Activated CD8-positive, alpha-beta memory T cell treated with anti-CD3 and anti-CD28 coated beads, Interleukin-2, amount 50 U/mL, for 4 hours (primary cell): ENCODE measurements at places on chromosomes 7 and 10.

- DNase-seq = no peak
Observed at GRCh38 chr10:110980807-110981206, 61.4 kb downstream of the SHOC2 start.

DNA sequence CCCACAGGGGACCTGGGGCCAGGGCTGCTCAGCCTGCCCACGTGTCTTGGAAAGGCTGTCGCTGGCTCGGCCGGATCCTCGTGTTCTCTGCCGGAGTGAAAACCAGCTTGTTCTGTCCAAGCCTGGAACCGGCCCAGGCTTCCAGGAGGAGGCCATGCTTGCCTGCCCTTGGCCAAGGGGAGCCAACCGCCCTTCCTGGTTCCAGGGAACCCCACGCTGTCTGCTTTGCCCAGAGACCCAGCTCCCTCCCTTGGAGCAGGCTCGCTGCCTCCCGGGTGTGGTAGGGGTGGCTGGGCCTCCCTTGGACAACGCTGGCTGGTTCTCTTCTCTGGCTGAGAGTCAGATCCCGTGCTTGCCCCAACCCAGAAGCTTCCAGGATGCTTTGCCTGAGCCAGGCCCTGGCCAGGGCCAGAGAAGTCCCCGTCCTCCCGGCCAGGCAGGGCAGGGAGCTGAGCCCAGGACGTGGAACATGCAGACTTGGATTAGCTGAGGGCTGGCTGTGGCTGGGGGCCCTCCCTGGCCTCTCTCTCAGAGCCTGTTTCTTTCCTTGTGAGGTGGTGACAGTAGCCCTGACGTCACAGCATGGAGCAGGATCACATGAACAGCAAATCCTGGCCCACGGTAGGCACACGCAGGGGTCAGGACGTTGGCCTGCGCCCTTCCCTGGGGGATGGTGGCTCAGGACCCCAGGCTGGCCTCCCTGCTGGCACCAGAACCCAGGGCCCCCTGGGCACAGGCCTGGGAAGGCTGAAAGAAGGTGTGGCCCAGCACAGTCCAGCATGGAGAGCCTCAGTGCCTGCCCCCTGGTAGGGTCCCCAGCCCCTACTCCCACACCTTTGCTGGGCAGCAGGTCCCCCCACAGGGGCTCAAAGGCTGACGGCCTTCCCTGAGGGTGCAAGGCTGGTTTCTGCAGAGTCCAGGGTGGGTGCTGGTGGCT is 67.5 kb downstream of the PWWP2B start:
- DNase-seq = no peak

- DNase-seq = no peak
Observed at GRCh38 chr10:11638055-11638698, 26.7 kb upstream of the USP6NL start.

DNA sequence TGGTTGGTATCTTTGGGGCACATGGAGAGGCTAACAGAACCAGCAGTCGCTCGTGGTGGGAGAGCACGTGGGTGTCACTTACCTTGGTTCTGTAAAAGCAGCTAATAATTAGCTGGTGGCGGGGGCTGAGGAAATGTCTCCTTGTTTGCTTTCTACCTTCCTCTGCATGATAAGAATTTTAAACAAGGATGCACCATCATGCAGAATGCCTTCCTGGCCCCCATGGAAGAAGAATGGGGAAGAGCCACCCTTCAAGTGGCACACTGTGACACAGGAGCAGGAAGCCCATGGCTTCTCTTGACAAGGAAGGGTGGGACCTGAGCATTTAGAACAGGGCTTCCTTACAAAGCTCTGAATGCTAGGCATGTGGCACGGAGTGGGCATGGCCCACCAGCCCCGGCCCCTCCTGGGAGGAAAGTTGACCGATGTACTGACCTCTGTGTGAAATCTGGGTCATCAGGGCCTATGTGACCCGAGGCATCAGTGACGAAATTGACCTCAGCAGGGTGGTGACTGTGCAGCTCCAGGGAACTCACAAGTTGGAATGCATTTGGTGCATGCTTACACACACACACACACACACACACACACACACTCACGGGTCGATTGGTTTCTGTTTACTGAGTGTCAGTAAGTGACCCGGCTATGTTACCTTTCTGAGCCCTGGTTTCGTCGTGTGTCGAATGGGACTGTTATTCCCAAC is 116.9 kb upstream of the ANLN start:
- DNase-seq = no peak

GRCh38 chr10:70890917-70891431 is 2.6 kb upstream of the PCBD1 start:
- DNase-seq = no peak

DNA sequence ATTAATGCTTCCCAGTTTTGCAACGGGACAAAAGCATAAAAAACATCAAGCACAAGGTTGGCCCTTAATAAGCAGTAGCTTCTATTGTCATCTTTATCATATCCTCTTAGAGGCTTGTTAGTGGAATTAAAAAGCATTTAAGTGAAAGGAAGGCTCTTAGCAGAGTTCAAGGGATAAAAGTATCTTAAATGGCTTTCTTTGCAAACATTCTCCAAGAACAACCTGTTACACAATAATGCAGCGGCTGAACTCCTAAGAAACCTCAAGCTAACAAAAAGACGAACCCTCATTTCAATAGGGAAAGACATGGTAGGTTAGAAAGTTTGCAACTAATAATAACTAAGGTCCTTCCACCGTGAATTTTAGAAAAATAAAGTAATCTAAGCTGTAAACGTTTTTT is 82.1 kb downstream of the MPP7 start:
- DNase-seq = no peak

- DNase-seq = no peak
Observed at GRCh38 chr7:27140126-27140857, 3.2 kb downstream of the HOXA5 start.

DNA sequence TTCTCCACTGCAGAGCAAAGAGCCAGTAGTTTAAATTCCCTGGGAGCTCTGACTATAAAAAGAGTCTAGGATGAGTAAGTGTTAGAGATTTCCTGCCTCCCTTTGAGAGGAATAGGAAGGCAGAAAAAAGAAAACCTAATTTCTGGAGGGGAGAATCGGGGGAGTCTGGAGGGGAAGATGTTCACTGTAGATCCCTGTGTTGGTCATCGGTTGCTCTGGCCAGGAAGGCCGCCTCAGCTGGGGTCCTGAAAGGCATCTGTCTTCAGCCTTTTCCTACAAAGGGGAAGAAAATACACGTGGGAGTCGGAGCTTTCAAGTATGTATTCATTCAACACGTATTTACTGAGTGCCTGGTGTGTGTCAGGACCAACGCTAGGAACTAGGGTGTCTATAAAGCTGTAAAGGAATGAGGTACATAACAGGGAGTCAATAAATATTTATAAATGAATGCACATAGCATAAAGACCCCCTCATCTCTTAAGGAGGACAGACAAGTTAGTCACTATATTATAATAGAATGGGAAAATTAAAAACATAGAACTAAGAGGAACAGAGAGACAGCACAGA is 101.1 kb downstream of the ICA1 start:
- DNase-seq = no peak

DNA sequence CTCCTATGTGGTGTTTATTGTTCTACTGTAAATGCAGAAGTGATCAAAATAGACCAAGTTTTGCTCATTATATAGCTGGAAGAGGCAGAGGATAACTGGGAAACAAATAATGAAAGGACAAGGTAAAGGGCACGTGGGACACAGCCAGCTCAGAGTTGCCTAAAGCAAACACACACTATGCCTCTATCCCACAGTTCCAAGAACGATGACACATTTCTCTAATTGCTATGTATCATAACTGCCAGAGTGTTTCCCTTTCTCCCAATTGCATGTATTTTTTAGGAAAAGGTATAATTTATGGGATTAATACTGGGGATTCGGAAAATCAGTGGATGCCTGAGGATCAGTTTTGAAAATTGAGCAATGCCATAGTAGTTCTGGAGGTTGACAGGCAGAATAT is 49.0 kb downstream of the CCDC71L start:
- no peak for DNase-seq

DNA sequence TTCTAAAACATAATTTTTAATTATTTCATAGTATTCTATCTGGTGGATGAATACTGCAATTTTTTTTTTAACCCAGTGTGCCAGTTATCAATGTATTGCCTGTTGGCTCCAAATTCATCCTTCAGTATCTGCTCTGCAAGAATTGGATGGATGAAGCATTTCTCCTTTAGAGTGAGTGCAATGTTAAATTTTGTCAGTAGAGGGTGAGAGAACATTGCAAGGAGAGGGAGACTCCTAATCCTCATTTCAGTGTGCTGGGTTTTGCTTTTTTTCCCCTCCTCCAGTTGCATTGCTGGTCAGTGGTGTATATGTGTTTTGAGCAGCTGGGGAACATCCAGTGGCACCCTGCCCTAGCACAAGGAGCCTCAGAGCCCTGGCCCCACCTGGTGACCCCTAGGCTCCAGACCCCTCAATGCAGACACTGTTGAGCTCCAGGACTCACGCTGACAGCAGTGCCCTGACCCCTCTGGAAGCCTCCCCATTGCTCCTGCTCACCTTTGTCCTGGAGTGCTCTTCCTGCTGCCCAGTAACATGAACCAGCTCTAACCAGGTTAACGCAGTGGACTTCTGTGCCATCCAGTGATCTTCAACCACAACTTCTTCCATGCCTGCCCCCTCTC is 199.4 kb downstream of the USP6NL start:
- no peak for DNase-seq

DNA sequence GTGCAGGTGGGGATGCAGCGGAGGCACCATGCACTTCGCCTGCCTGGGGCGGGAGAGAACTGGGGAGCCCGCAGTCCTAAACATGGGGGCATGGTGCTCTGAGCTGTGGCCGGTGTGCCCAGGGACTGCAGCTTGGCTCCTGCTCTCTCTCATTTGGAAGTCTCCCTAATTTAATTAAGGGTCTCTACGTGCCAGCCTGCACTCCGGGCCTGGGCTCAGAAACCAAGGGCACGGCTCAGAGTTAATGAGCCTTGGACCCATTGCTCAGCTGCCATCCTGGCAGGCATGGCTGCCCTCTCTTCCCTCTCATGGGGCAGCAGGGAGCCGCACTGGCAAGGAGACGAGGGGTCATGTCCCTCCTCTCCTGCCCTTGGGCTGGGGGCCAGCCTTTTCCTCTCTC is 115.6 kb downstream of the CDH23 start:
- DNase-seq = no peak

- no peak for DNase-seq
Observed at GRCh38 chr7:7769710-7770627, 51.6 kb upstream of the RPA3 start.

DNA sequence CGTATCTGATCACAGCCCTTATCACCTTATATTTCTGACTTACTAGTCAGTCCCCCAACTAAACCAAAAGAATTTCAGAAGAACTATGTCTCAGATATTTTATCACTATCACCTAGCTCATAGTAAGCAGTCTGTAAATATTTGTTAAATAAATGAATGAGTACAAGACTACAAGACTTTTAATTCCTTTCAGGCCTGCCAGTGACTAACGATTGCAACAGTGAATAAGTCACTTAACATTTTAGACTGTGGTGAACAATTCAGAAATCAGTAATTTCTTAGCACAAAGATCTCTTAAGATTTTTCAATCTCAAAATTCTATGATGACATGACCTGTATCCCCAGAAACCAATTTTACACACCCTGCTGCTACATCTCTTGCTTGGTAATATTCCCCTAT is 162.2 kb downstream of the IMMP2L start:
- DNase-seq = no peak

GRCh38 chr7:41942468-41943093 is 239.7 kb upstream of the INHBA start:
- no peak for DNase-seq
